ENCODE measurements at places on chromosomes 7 and 10.

- DNase-seq, result no peak
Measured at GRCh38 chr10:109968953-109969759, 38.6 kb upstream of the ADD3 start.

DNA sequence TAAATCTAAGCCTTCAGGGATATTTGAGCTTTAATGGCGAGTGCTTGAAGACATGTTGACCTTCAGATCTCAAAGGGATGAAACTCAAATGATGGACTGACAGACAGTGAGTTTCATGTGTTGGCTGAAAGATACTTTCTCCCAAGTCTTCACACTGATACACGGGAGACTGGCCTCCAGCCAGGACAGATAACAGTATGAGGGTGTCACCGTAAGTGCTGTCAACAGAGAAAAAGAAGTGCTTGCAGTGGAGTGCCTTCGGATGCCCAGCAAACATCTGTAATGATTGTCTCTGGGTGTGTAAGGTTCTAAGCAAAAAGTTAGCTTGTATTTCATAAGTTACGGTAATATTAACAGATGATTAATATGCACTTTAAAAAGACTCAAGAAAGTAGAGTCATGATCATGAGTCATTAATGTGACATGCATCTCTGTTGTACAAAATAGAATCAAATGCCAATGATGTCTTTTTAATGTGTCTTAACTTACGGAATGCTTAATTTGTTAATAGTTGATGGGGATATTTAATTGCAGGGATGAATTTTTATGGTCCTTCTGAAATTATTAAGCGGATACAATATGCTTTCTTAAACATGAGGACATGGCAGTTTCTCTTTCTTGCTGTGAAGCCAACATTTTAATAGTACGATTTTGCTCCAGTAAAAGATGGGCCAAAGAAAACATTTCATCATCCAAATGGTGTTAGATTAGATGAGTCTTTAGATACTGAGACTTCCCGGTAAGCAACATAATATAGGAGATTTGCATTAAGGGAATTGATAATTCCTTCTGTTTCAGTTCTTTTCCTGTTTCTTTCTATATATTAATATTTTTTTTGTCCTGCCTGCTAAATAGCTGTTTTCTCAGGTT lies 292.5 kb downstream of the GALNT17 start:
- no peak for DNase-seq

- DNase-seq, result no peak
Measured at GRCh38 chr7:3866277-3866676, 565.2 kb downstream of the SDK1 start.

GRCh38 chr10:43867667-43868565 lies 219.2 kb upstream of the ZNF32 start:
- DNase-seq, result no peak

DNA sequence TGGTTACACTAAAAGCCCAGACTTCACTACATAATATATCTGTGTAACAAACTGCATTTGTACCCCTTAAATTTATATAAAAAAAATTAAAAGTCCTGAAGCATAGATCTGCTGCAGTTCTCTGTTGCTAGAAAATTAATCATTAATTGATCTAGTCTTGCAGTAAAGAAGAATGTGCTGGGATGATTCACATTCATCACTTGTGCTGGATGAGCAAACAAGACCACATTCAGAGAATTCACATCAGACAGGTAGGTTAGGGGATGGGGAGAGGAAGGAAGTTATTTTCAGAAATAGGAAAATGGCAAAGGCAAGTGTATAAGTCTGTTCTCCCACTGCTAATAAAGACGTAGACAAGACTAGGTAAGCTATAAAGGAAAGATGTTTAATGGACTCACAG lies 1019.0 kb downstream of the KCNMA1 start:
- no peak for DNase-seq

DNA sequence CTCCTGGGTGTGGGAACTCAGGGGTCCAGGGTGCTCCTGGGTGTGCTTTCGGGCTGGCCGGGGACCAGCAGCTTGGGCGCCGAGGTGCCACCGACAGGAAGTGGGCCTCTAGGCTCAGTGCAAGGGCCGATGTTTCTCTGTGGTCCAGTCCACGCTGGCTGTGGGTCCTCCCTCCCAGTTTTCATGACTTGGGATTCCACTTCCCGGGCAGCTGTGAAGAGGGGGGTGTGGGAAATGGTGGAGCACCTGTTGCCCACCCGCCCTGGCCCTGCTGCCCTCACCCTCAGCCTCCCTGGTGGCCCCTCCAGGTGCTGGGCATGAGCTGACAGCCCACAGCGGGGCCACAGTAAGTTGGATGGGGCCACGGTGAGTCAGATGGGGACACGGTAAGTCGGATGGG lies 58.5 kb downstream of the NKX6-2 start:
- DNase-seq, result no peak

DNA sequence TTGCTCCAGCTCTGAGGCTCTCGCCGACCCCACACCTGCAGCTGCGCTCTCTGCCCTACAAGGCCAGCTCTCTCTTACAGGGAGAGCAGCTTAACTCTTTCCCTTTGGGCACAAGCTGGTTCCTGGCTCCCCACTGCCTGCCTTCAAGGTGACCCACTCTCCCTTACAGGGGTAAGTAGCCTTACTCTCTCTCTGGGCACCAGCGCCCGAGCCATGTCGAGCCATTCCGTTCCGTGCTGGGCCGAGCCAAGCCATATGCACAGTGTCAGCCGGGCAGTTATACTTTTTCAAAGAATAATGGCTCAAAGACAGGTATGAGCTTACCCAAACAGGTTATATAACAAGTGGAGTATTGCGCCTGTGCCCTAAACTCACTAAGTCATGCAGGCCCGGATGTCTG lies 44.6 kb downstream of the VIM start:
- DNase-seq, result no peak

Data from HS-27A (cell line).